ENCODE measurements at places on chromosomes 7 and 10.

- no peak overlapping the region for H3K4me3 ChIP-seq
- H3K36me3 ChIP-seq: no peaks in the 10 kb centered on the region
- peak overlapping the region; percentile 48 for H3K27ac ChIP-seq
- H3K27me3 ChIP-seq: no peaks in the 10 kb centered on the region
- H3K4me1 ChIP-seq: peaks cover 23% of the 10 kb centered on the region
Measured at GRCh38 chr10:17028798-17029197, 100.8 kb downstream of the CUBN start.

GRCh38 chr7:30829471-30829870 is 58.3 kb downstream of the MINDY4 start:
- no peaks in the 10 kb centered on the region for H3K36me3 ChIP-seq
- DNase-seq: peak; percentile 70
- H3K27ac ChIP-seq: no peak overlapping the region
- H3K4me3 ChIP-seq: no peak overlapping the region

- DNase-seq: no peak
- no peak overlapping the region for H3K27ac ChIP-seq
- H3K4me3 ChIP-seq: no peak overlapping the region
- H3K27me3 ChIP-seq: no peaks in the 10 kb centered on the region
Measured at GRCh38 chr10:104099269-104099668, 13.6 kb upstream of the COL17A1 start.

GRCh38 chr10:43227911-43228782 is 38.7 kb downstream of the RASGEF1A start:
- no peak for DNase-seq
- H3K27me3 ChIP-seq: peaks cover 23% of the 10 kb centered on the region
- no peak overlapping the region for H3K27ac ChIP-seq
- no peaks in the 10 kb centered on the region for H3K36me3 ChIP-seq

DNA sequence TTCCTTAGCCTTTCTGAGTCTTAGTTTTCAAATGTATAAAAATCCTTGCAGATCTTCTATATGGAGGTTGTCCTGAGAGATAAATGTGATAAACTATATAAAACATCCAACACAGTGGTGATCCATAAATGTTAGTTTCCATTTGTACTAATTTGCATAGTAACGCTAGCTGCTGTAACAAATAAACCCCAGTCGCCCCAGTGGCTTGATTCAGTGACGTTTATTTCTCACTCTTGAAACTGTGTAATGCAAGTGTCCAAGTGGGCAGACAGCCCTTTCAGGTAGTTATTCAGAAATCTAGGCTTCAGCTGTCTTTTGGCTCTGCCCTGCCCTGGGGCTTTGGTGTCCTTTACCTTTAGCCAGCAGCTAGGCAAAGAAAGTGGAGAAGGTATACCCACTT is 106.3 kb downstream of the VTI1A start:
- no peaks in the 10 kb centered on the region for H3K27me3 ChIP-seq
- no peaks in the 10 kb centered on the region for H3K36me3 ChIP-seq

Measured in esophagus muscularis mucosa (tissue), 4 donors.